ENCODE measurements at places on chromosomes 4 and X. TPM values are rescaled to one million over a fixed set of nuclear protein-coding genes. Genes with fewer than 3 reads are reported as not detected.

DNA sequence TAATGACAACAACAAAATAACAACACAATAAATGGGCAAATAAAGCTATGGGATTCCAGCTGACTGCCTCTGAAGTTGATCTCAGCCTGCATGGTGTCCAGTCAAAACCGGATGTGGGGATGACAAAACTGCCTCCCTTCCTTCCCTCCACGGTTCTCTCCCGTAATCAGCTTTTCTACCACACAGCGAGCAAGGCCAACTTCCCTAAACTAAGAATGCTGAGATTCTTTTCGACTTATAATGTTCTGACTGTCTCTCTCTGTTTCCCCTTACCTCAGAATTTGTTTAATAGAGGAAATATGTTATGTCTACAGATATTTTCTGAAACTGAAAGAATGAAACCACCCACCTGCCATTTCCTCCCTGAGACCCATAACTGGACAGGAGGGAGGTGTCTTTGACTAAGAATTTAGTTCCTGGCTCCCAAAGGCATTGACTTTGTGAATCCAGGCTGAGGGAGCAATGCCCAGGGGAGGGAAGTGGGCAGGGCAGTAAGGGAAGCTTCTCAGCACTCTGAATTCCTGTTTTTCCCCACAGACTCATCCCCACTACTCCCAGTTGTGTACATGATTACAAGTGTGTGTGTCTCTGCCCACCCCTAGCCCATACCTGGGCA lies 1.0 kb upstream of the TLR1 start:
- DNase-seq: peak; percentile 65

DNA sequence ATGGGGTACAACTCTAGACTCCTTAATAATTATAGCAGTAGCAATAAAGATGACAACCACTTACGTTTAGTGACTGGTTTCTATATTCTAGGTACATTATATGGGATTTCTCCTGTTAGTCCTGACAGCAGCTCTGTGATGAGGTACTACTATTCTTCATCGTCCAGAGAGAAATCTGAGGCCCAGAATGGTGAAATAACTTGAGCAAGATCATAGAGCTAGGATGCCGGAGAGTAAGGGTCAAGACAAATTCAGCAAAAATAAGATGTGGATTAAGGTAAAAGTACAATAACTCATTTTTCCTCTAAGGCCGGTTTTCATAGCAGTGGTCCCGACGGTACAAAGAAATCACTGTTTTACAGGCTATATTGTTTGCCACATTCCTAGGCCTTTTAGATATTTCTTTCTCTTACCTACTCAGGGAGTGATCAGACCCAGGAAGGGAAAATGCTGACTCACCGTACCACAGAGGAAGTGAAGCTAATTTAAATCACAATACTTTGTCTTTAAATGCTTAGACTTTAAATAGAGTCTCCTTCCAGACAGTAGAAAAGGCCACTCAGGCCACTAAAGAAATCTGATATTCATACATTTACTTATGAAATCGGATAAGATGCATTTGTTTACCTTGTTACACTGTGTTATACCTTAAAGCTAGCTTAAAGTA lies 2023.0 kb upstream of the AGA start:
- no peak for DNase-seq

DNA sequence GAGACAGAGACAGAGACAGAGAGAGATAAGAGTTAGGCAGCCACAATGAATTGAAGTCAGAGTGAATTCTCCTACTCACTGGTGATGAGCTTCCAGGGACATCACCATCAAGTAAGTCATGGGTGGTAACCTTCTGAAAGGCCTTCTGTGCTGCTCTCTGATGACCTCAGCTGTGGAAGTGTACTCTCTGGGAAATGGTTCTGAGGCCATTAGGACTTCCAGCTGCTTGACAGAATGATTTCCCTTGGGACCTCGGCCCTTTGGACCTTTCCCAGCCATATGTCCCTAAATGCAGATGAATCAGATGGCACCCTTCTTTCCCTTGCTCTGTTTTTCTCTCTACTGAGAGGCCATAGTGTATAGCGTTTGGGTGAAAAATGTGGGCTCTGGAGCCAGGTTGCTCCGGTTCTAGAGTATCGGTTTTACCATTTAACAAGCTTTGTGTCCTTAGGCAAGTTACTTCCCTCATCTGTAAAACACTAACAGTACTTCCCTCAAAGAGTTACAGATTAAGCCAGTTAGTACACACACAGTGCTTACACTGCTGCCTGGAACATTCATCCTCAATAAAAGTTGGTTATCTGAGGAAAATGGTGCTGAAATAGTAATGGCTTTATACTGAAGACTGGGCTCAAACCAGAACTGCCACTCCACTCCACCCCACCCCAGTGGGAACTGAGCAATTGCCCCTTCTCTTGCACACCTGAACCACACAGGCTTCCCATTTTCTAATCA lies 7.6 kb downstream of the SEPTIN11 start:
- no peak for DNase-seq

DNA sequence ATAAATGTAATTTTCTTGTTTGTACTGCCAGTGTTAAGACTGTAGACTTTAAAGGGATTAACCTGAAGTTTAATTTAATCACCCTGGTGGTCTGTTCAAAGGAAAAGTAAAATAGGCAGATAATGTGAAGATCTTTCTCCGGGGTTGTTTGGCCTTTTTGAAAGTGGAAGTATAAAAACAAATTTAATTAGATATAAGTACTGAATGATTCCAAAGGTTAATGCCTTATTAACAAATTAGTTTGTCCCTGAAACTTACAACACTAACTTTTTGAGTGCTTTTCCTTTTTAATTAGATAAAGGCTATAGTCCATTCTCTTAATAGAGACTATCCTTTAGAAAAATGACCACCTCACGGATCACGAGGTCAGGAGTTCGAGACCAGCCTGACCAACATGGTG lies 10.4 kb upstream of the PGAM4 start:
- DNase-seq: no peak

Gene XAGE1A
- total RNA-seq: not detected
